Right lobe of liver (tissue), 6 donors: ENCODE measurements at places on chromosomes 2 and 18.

DNA sequence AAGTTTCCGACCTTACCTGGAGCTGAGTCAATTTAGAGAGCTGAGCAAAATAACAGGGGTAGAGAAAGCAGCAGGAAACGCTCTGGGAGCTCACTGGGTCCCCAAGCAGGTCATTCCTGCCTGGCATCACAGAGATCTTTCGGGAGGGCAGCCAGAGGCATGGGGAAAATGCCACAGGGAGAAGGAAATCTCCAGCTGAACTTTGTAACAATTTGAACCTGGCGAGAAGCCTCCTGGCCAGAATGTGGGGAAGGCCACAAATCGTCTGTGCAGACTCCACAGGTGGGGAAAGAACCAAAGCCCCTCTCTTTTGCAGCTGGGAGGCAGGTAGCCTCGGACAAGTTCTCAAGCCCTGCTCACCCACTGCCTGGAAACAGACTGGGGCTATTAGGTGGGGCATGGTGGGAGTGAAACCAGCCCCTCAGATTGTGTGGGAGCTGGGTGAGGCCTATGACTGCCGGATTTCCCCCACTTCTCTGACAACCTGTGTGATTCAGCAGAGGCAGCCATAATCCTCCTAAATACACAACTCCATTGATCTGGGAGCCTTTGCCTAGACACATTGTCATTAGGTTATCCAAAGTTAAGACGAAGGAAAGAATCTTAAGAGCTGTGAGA, 53.9 kb downstream of the INO80D start:
- peak; percentile 76 for DNase-seq

GRCh38 chr2:226742347-226742746, 57.3 kb downstream of the IRS1 start:
- peak; percentile 58 for DNase-seq

GRCh38 chr2:228768818-228769217, 502.3 kb downstream of the PID1 start:
- DNase-seq, result no peak

- no peak for DNase-seq
These were observed 35.5 kb upstream of the C1D start for GRCh38 chr2:68098291-68098797.

DNA sequence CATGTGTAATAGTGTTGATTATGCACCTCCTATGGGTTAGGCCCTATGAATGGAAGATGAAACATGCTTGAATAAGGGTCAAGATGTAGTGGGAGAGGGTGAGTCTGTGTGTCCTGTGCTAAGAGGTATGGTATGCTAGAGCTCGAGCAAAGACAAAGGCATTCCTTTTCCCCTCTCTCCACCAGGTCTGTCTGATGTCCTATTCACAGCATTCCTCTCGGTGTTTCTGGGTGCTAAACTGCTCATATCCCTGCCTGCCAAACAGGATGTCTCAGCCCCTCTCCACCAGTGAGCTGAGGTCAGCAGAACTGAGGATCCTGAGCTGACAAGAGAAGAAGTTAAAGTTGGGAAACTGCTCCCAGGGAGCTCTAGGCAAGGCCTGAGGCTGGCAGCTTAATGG, 344.9 kb downstream of the TSN start:
- DNase-seq, result no peak

- no peak for DNase-seq
These were observed 154.6 kb downstream of the WDSUB1 start for GRCh38 chr2:159131914-159132281.

DNA sequence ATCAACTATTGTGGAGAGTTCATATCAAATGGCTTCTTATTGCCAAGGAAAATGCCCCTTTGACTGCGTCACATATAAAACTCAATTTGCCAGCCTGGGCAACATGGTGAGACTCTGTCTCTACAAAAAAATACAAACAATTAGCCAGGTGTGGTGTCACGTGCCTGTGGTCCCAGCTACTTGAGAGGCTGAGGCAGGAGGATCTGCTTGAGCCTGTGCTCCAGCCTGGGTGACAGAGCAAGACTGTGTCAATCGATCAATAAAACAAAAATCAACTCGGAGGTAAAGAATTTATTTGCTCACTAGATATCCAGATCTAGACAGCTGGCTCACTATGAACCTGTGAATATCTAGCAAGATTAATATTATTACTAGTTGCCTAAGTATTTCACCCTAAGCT, 1.7 kb upstream of the ZCCHC2 start:
- DNase-seq, result no peak

DNA sequence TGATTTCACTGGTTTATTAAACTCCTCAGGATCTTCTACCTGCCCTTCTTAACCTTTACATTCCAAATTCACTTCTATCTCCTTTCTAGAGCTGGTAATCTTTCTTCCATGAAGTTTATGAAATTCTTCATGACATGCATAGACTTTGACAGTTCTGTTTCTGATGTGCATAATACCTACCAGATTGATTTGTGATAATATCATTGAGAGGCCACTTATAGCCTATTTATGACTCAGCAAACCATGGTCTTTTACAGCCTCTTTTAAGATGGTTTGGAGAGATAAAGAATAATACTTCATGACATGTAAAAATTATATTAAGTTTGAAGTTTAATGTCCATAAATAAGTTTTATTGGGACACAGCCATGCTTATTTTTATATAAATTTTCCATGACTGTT, 14.0 kb downstream of the SCN2A start:
- no peak for DNase-seq

- no peak for DNase-seq
These were observed 23.6 kb downstream of the CNTNAP5 start for GRCh38 chr2:124048664-124049063.
